ENCODE measurements at places on chromosomes 2 and 18.

DNA sequence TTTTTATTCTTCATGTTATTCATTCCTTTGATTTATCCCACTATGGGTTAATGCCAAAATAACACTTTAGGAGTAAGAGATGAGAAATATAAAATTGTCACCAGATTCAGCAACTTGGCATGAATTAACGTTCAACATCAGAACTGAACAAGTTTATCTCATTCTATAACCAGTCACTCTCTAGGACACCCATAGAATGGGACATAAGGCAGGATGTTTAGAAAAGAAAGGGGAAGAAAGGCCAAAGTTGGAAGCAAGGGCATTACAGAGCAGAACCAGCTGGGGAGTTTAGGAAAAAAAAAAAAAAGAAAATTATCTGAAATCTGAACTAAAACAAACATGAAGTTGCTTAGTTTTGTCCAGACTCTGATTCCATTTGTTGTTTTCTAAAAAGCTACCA is 211.0 kb downstream of the PMAIP1 start:
- DNase-seq: no peak

GRCh38 chr2:177315364-177315763 is 50.8 kb upstream of the NFE2L2 start:
- DNase-seq: no peak

GRCh38 chr2:176817061-176817565 is 395.5 kb upstream of the HNRNPA3 start:
- no peak for DNase-seq

DNA sequence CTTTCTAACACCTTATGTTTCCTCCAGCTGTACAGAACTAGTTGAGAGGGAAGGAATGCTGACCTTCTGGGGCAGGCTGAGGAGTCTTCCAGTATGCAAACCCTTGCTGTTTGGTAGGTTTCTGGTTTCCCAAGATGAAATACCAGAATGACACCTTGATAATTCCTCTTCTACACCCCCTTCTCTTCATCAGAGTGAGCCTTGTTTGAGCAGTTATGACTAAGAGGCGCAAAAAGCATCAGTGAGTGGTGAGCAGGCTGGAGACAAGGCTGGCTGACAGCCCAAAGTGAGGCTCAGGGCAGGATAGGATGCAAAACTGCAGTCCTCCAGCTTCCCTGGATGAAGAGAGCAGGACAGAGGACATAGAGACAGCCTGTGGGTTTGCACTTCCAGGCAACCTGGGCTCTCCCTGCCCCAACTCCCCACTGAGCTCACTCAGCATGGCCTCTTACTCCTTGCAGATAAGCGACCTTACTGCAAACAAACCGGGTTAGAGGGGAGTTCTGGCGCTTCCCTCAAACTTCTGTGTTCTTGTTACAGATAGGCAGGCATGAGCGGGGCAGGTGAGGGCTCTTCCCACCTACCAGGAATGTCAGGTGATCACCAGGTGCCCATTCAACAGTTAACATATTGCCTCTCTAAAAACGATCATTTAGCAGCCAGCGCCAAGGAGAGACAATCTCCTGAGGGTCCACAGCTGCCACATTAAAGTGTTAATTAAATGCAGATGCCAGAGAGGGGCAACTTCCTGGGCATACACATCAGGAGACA is 5.4 kb downstream of the MPPE1 start:
- DNase-seq: no peak

- no peak for DNase-seq
These were observed 474.8 kb upstream of the RAB6C start for GRCh38 chr2:129504646-129505045.

All from HS-27A (cell line).